ENCODE measurements at places on chromosomes 12 and 14.

DNA sequence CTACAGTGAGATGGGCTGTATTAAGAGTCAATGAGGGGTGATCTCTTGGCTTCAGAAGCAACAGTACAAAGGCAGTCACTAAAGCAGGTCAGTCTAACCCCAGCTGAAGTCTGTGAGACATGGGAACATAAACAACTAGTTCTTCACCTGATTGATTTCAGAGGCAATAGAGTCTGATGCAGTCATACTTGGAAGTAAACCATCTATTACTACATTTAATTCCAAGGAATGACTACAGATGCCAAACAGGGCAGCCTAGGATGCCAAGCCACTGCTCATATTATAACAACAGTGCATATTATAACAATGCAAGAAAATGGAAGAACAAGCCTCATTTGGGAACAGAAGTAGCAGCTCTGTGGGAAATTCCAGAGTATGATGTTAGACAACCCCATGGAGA is 35.8 kb downstream of the GRIN2B start:
- DNase-seq: no peak

DNA sequence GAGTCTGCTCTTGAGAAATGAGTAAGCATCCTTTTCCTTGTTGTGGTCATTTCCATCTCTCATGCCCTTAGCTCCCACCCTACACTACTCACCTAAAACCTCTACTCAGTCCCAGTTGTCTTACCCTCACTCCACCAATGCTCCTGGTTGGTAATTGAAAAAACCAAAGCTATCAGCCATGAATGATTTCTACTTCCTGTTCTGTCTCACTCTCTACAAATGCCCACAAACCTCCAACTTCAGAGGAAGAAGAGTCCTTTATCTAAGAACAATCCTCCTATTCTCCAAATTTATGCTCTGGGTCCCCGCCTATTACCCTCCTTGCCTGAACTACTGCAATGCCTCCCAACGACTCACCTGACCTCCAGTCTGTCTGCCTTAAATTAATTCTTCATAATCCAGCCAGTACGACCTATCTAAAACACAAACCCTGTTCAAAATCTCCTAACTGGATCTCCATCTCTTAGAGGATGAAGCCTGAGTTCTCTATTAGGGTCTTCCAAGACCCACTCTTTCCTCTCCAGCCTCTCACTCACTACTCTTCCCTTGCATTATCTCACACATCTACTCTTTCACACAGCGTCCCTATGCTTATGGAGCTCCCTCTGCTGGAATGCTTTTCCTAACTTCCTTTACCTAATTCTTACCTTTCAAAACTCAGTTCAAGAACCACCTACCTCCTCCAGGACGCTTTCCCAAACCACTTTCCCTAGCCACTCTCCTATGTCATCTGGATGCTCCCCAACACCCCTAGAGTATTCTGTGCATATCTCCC is 2.2 kb downstream of the DHRS1 start:
- peak; percentile 13 for DNase-seq

GRCh38 chr14:51871846-51872245 is 11.4 kb downstream of the GNG2 start:
- DNase-seq: peak; percentile 49

DNA sequence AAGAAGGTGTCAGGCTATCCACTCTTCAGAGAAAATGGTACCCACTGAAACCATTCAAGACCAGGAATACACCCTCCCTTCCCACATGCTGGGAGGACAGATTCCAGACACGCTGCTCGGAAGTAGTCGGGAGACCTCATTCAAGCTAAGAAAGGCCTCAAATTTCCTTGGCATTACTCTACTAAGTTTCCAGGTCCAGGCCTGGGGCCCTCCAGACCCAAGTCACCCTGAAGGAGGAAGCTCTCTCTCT is 27.1 kb upstream of the RPLP0 start:
- no peak for DNase-seq

GRCh38 chr12:96438330-96438729 is 38.1 kb upstream of the CDK17 start:
- DNase-seq: no peak

GRCh38 chr12:127280393-127281275 is 986.3 kb upstream of the TMEM132C start:
- peak; percentile 49 for DNase-seq

GRCh38 chr12:113766879-113767878 is 198.9 kb downstream of the RBM19 start:
- DNase-seq: no peak

All from NCI-H2081 (cell line).